Naive thymus-derived CD4-positive, alpha-beta T cell (primary cell): ENCODE measurements at places on chromosomes 1 and 21. TPM values are rescaled to one million over a fixed set of nuclear protein-coding genes. Genes with fewer than 3 reads are reported as not detected.

GRCh38 chr1:24594328-24594598 is 38.4 kb downstream of the NCMAP start:
- H3K4me1 ChIP-seq = no peaks in the 10 kb centered on the region
- no peak for DNase-seq
- H3K4me3 ChIP-seq = no peak overlapping the region
- no peaks in the 10 kb centered on the region for H3K36me3 ChIP-seq
- H3K27ac ChIP-seq = no peak overlapping the region

DNA sequence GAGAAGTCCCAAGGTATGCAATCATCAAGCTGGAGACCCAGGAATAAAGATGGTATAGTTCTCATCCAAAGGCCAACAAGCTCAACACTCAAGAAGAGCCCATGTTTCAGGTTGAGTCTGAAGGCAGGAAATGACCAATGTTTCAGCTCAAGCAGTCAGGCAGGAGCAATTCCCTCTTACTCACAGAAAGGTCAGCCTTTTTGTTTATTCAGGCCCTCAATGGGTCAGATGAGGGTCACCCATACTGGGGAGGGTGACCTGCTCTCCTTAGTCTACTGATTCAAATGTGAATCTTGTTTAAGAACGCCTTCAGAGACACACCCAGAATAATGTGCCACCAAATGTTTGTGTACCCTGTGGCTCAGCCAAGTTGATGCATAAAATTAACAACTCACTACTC is 262.4 kb downstream of the USP25 start:
- H3K27me3 ChIP-seq = no peaks in the 10 kb centered on the region
- DNase-seq = no peak

EFNA1 gene
- total RNA-seq = 4.2 TPM

PDE9A gene
- 14.7 and 15.7 TPM in 2 replicates for total RNA-seq

DNA sequence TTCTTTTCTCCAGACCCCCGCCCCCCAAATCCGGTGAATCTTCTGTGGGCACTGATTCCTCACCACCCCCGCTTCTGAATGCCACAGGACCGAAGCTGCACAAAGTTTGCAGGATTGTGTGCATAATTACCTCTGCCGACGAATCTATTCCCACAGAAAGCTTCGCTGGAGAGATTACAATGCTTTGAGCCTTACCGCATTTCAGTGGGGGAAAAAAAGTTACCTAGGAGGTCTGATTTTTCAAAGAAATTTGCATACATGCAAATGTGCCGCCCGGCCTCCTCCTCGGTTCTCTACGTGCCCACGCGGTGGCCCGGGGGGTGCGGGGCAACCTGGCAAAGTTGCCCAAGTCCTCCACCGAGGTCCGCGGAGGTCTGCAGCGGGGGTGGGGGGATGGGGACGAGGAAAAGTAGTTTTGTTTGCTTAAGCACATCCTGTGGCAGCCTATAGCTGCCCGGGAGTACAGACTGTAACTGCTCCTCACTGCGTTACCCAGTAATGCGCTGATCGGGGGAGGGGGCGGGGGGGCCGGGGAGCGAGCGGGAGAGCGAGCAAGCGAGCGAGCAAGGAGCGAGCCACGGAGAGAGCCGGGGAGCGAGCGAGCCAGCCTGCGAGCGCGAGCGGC is 563 bp upstream of the NFIA start:
- peak overlapping the region; percentile 71 for H3K4me3 ChIP-seq
- peak; percentile 54 for DNase-seq
- H3K27me3 ChIP-seq = no peaks in the 10 kb centered on the region
- H3K4me1 ChIP-seq = peaks cover 16% of the 10 kb centered on the region

SYCP1 gene
- total RNA-seq = not detected

GRCh38 chr1:105137543-105138457 is 1388.1 kb downstream of the AMY1C start:
- DNase-seq = no peak
- H3K36me3 ChIP-seq = no peaks in the 10 kb centered on the region
- no peaks in the 10 kb centered on the region for H3K4me1 ChIP-seq
- no peak overlapping the region for H3K4me3 ChIP-seq
- H3K27me3 ChIP-seq = no peaks in the 10 kb centered on the region
- H3K27ac ChIP-seq = no peak overlapping the region

GRCh38 chr1:223429821-223430220 is 36.6 kb downstream of the CCDC185 start:
- H3K27ac ChIP-seq = no peak overlapping the region
- H3K27me3 ChIP-seq = no peaks in the 10 kb centered on the region
- no peak overlapping the region for H3K4me3 ChIP-seq
- H3K36me3 ChIP-seq = no peaks in the 10 kb centered on the region
- peaks cover 4% of the 10 kb centered on the region for H3K4me1 ChIP-seq

DNA sequence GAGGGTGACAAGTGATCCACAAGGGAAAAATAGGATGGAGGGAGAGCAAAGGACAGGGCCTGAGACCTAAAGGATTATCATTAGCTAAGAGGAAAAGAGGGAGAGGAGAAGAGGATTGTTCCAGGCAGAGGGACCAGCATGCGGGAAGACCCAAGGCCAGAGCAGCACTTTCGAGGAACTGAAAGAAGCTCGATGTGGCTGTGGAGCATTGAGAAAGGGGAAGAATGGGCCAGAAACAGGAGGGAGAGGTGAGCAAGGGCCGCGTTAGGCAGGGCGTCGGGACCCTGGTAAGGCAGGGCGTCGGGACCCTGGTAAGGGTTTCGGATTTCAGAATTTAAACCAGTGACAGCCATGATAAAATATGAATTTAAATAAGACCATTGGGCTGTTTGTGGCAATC is 22.8 kb upstream of the CSF1 start:
- no peak overlapping the region for H3K27ac ChIP-seq
- no peak for DNase-seq
- no peaks in the 10 kb centered on the region for H3K4me1 ChIP-seq

DNA sequence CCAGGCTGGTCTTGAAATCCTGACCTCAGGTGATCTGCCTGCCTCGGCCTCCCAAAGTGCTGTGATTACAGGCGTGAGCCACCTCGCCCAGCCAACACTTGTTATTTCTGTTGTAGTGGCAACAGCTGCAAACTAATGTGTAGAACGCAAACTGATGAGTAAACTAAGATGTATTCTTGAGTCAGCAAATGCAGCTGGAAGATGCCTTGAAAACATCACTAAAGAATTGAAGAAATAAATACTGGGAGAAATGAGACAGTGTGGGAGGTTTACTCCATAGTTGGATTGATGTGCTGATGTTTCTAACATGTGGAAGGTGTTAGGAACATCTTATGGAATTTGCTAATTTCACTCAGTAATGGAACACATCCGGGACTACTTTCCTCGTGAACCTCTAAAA is 61.3 kb upstream of the KCNE2 start:
- no peak for DNase-seq
- H3K36me3 ChIP-seq = no peaks in the 10 kb centered on the region
- no peak overlapping the region for H3K4me3 ChIP-seq
- no peaks in the 10 kb centered on the region for H3K27me3 ChIP-seq

DNA sequence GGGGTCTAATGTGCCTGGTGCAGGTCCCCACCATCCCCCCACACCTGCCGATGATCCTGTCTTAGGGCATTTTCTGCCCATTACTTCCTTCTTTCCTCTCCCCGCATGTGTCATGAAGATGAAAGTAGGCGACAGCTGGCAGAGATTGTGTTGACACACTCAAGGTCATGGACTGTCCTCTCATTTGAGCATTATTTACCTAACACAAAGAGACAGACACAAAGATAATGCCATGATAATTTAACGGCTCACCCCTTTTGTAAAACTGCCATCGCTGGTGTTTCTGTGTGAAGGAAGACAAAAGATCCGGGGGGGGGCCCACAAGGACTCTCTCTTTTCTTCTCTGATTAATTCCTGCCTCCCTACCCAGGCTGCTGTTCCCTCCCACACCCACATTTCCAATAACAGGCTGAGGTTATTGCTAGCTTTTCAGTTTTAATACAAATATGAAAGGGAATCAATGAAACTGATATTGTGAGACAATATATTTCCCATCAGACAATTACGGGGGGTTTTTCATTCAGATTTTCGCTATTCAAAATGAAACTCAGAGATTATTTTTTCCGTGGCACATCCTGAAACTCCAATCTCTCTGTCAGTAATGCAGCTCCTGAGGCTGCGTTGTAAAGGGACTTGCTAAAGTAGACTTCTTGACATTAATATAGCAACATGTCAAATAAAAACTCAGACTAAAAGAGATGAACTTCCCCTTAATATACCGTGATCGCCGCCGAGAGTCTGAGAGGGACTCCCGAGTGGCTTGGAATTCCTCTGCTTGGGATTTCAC is 561.1 kb downstream of the NPHP4 start:
- no peaks in the 10 kb centered on the region for H3K36me3 ChIP-seq
- H3K27me3 ChIP-seq = no peaks in the 10 kb centered on the region
- H3K4me3 ChIP-seq = no peak overlapping the region
- DNase-seq = no peak
- H3K4me1 ChIP-seq = no peaks in the 10 kb centered on the region

FAM72C gene
- total RNA-seq = not detected

PUSL1 gene
- total RNA-seq = 22.5 TPM

NFASC gene
- not detected for total RNA-seq
